OCI-M1 (cell line): ENCODE measurements at places on chromosomes 16 and 17.
A peak's percentile ranks its signal among the peaks of the same experiment; 100 is the strongest.

GRCh38 chr16:3738541-3738940, 21.2 kb upstream of the TRAP1 start:
- DNase-seq = no peak

GRCh38 chr16:89313583-89313982, 96.1 kb downstream of the ZNF778 start:
- DNase-seq = no peak

DNA sequence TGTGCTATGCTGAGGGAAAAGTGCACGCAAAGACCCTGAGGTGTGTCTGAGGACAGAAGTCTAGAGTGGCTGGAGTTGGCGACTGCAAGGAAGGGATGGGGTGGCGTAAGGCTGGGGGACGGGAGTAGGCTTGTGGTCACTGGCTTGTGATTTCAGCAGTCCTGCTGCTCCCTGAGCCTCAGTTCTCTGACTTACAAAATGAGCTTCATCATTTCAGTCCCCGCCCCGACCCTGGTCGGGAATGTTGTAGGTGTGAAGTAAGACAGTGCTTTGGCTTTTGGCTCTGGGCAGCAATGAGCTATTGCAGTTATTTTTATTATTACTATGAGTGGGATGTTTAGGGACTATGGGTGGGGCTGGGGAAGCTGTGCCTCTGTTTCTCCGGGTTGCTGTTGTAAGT, 8.6 kb downstream of the ADGRG1 start:
- DNase-seq = no peak

DNA sequence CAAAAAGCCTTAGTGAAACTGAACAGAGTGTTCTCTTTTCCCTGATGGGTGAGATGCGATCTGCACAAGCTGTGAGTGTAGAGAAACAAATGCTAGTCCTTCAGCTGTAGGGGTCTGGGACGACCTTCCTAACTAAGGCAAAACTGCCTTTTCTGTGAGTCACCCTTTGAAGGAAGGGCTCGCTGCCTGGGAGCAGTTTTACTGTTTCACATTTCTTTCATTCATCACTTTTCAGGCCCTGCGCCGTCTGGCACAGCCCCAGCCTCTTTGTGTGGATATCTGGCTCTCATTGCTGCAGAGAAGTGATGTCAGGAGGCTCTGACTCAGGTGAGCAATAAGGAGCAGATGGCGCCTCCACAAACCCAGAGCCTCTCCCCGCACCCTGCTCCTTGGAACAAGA, 57.4 kb downstream of the HS3ST3A1 start:
- DNase-seq = no peak

DNA sequence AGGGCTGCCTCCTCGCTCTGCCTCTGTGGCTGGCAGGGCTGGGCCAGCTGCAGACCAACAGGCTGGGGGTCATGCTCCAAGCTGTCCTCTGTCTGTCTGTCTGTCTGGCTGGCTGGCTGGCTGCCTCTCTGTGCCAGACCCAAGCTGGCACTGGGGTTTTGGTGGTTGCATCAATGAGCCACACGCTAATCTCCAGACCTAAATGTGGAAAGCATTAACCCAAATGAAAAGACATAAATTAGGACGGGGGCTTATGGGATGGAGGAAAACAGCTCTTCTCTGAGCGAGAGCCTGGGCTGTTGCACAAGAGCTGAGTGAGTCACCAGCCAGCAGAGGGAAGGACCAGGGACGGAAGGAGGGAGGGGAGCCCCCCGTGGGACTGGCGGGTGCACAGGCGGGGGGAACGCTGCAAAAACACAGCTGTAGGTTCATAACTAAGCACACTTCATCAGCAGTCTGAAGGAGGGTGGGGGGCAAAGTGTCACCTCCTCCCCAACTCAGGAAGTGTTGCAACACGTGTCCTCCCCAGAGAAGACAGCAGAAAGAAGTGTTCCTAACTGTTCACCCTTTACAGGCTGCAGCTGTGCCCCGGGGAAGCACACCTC, 83.4 kb downstream of the GAS7 start:
- peak; percentile 22 for DNase-seq

DNA sequence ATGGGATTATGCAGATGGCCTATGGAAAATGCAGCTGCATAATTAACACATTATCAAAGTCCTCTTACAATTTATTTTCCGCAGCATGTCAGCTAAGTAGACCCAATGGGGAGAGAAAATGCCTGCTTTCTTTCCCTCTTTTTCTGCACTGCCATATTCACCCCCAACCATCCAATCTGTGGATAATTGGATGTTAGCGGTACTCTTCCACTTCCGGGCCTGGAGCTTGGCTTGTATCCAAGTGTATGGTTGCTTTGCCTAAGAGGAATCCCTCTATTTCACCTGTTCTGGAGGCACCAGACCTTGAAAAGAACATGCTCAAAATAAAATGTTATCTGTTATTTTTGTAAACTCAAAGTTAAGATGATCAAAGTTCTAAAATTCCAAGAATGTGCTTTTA, 41.1 kb upstream of the CACNG3 start:
- no peak for DNase-seq

DNA sequence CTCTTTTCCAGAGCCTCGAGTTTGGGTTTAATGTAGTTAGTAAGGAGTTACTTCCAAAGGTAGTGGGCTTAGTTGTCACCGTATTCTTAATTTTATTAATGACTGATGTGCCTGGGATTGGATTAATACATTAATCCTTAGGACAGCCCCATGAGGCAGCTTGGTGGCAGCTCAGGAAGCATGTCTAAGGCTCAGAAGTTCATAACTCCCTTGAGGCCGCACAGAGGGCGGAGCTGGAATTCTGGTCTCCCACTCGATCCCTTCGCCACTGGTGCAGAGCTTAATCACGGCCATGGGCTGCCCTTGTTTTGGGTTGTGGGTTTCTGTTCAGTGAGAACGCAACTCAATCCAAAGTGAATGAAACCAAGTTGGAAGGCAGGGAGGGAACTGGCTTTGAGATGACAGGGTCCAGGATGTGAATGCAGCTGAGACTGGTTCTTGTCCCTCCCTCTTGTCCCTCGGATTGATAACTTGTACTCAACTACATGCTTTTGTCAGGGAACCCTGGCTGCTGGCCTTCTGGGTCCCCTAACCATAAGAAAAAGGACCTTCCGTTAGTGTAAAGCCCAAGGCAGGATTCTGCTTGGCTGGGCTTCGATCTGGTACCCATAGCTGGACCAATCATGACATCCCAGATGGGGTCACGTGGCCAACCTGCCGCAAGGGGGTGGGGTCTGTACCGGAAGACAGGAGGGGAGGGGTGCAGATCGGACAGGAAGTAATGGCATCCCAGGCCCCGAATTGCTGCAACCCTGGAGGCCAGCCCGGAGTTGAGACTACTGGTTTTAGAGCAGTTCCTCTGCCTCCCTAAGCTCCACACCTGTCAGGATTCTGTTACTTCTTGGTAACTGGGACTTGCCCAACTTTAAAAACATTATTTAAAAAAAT, 45.4 kb downstream of the SNX20 start:
- peak; percentile 6 for DNase-seq

GRCh38 chr17:73588891-73589290, 55.4 kb downstream of the SDK2 start:
- DNase-seq = no peak

DNA sequence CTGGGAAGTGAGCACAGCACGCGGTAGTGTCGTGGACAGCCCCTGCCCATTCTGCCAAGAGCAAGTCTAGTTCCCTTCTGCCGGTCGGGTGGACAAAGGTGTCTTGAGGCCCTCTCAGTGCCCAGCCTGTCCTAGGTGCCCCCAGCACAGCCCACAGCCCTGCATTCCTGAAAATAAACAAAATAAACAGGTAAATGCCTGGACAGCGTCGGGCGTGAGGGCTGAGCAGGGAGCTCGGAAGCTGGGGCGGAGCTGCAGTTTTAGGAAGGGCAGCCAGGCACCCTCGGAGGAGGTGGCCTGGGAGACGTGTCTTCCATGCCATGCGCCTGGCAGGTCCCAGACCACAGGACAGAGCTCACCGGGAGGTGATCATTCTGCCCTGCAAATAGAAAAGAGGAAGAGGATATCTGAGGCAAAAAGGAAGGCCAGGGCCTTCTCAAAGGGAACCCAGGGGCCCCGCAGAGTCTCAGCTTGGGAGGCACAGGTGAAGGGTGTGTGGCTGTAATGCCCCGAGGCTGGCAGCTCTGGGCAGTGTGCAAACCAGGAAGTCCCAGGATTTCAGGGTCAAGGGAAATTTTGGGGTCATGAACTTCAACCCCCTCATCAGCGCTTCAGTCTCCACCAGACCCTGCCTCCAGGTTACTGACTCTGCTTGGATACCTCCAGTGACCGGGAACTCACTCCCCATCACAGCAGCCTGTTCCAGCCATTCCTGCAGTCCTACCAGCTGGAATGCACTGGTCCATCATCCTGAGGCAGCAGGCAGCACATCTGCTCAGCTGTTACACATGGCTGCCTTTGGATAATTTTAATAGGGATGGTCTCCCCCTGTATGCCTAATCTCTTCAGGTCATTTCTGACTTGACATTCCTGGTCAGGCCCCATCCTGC, 1.7 kb downstream of the ZNF469 start:
- DNase-seq = no peak

GRCh38 chr16:63806794-63807506, 1314.9 kb downstream of the CDH11 start:
- DNase-seq = no peak

GRCh38 chr16:82252582-82252981, 82.6 kb upstream of the MPHOSPH6 start:
- peak; percentile 3 for DNase-seq

DNA sequence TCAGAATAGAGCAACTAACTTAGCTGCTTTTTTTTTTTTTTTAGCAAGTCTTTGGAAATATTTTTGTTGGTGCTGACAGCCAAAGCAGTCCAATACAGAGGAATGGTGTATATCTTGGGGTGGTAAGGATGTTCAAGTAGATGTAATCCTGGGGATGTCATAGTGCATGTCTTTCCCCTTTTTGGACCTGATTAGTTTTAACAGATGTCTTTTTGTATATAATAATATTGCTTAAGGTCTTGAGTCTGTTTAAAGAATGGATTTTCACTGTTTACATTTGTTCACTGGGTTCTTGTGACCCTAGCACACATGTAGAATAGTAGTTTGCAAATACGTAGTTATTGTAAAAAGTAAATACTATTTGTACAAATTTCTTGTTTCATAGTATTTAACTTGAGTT, 7.9 kb downstream of the TAF15 start:
- DNase-seq = no peak

- DNase-seq = no peak
These were observed 85.3 kb downstream of the ENGASE start for GRCh38 chr17:79159926-79160325.

DNA sequence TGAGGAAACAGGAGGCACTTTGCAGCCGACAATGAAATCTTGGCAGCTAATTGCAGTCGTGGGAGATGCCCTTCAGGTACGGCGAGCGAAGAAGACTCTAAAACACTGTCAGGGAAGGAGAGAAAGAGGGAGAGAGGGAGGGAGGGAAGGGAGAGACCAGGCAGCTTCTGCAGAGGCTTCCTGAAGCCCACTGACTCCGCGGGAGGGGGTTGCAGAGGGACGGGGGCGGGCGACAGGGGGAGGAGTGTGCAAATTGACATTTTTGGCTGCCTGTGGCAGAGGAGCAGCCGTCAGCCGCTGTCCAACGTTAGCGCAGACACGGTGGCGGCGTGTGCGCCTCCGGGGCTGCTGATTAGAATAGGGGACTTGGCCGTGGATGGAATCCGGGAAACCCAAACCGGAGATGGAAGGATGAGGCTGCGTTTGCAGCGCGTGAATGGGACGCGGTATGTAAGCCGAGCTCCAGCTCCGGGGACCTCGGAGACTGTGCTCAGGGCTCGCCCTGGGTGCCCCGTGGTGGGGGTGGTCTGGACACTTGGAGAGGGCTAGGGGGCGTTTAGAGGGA, 849.1 kb upstream of the RBFOX1 start:
- DNase-seq = no peak

- peak; percentile 21 for DNase-seq
These were observed 46.5 kb upstream of the GINS3 start for GRCh38 chr16:58345574-58346354.

GRCh38 chr16:23131436-23131835, 17.8 kb downstream of the USP31 start:
- DNase-seq = no peak

GRCh38 chr17:34398990-34399389, 36.0 kb upstream of the CCL1 start:
- DNase-seq = peak; percentile 79

GRCh38 chr16:55017321-55017720, 86.7 kb downstream of the IRX5 start:
- DNase-seq = no peak

DNA sequence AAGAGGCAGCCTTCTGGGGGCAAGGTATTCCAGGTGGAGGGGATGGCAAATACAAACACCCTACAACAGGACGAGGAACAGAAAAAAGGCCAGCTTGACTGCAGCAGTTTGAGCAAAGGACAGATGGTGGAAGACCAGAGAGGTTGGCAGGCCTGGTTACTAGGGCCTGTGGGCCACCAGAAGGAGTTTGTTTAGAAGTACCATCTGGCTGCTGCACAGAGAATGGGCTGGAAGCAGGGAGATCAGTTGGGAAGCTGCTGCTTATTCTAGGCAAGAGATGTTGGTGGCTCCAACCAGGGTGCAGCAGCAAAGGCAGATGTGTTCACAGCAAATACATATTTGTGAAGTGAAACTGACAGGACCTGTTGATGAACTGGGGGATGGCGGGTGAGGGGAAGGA, 2.9 kb upstream of the YPEL2 start:
- DNase-seq = no peak

DNA sequence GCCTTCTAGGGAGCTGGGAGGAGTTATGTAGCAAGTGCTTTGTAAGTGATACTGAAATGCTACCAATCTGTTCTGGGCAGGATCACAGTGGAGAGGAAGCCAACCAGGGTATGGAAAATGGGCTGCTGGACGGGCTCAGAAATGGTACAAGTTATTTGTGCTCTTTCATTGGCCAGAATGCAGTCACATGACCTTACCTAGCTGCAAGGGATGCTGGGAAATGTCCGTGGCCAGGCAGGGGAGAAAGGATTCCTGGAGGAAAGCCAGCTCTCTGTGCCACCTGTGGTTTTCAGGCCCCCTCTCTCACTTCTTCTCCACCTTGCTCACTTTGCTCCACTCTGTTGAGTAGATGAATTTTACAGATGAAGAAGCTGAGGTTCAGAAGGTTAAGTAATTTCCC, 4.8 kb downstream of the EEF2K start:
- no peak for DNase-seq

DNA sequence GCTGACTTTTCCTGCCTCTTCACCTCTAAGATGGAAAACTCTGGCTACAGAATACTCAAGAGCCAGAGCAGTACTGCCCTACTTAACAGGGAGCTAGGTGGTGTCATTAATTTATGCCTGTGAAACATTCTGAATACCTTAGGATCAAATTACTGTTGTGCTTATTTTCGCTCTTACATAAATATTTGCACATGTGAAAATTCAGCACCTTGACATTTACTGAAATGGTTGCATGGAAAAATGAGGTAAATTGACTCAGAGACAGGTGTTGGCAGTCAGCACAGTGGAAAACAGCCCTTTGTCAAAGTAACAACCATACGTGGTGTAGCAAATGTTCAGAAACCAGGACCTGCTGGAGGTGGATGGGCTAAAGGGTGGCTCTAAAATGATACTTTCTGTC, 193.6 kb downstream of the CDH8 start:
- DNase-seq = no peak

GRCh38 chr17:5364156-5364555, 55.3 kb downstream of the NUP88 start:
- no peak for DNase-seq

GRCh38 chr16:1580956-1581355, 30.9 kb downstream of the IFT140 start:
- DNase-seq = no peak
